Gastroesophageal sphincter (tissue), 4 donors: ENCODE measurements at places on chromosomes 3 and 15.
A peak's percentile ranks its signal among the peaks of the same experiment; 100 is the strongest.

DNA sequence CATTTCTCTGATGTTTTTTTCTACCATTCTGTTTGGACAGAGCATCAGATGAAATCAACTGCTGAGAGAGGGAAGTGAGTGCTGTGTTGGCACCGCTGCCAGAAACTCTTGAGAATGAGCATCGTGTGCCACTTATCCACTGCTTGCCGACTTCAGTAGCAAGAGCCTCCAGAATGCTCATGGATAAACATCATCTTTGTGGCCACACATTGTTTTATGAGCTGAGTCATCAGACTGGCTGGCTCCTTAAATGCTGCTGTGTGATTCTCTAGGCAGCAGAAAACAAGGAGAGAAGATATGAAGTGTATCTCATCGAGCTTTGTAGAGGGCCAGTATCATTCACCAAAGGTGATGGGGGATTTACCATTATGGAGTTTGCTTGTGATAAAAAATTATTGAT lies 3.4 kb upstream of the DOCK3 start:
- H3K27ac ChIP-seq: no peak overlapping the region
- no peaks in the 10 kb centered on the region for H3K36me3 ChIP-seq
- H3K4me3 ChIP-seq: no peak overlapping the region
- H3K4me1 ChIP-seq: peaks cover 20% of the 10 kb centered on the region

DNA sequence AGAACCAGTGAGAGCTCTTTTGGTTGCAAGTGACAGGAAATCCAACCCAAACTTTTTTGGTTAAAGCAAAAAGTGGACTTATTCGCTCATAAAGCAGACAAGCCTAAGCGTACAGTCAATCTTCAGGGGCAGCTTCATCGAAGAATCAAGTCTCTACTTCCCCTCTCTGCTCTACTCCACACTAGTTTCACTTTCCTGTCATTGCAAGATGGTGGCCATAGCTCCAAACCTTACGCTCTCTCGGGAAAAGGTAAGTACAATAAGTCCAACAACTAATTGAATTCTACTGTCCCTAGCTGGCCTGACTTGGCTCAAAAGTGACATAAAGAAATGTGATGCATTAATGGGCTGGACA lies 24.9 kb upstream of the ZNF710 start:
- H3K36me3 ChIP-seq: no peaks in the 10 kb centered on the region
- no peak for ATAC-seq
- H3K27me3 ChIP-seq: no peaks in the 10 kb centered on the region
- no peaks in the 10 kb centered on the region for H3K4me1 ChIP-seq

DNA sequence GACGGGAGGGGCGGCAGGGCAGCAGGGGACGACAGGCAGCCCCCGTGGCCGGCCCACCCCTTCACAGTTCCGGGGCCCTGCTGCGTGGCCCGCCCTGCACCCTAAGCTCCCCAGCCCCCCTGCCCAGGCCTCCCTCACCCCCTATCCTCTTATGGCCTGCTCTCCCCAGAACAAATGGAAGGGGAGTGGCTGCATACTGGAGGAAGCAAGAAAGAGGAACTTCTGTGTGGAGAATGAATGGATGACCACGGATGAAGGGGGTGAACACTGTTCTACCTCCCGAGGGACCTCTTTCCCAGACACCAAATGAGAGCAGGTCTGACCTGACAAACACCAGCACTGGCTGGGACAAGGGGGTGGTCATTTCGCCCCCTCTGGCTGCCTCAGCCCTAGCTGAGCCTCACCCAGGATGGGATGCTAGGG lies 25.0 kb downstream of the SEC61A1 start:
- no peaks in the 10 kb centered on the region for H3K36me3 ChIP-seq
- H3K27me3 ChIP-seq: no peaks in the 10 kb centered on the region
- no peak for ATAC-seq
- peaks cover 12% of the 10 kb centered on the region for H3K4me1 ChIP-seq
- H3K27ac ChIP-seq: peak overlapping the region; percentile 28
- peak overlapping the region; percentile 58 for H3K4me3 ChIP-seq

GRCh38 chr3:18634461-18634860 lies 209.3 kb upstream of the SATB1 start:
- no peak for ATAC-seq
- no peak overlapping the region for H3K4me3 ChIP-seq
- no peak overlapping the region for H3K27ac ChIP-seq
- H3K4me1 ChIP-seq: no peaks in the 10 kb centered on the region

DNA sequence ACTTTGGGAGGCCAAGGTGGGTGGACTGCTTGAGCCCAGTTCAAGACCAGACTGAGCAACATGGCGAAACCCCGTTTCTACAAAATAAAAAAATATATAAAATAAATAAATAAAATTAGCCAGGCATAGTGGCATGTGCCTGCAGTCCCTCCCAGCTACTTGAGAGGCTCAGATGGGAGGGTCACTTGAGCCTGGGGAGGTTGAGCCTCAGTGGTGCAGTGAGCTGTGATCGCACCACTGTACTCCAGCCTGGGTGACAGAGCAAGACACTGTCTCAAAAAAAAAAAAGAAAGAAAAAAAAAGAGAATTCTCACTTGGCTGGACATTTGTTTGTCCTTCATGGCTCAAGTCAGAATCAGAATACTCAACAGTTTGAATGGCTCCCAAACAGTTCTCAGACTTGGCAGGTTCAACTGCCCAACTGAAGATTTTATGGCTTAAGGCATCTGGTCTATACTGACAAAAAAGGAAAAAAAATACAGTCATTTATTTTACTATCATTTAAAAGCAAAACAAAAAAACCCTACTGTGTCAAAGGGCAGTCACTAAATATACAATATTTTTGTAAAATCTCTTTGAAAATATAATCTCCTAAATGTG lies 106.6 kb downstream of the FBXL22 start:
- no peaks in the 10 kb centered on the region for H3K36me3 ChIP-seq
- H3K4me3 ChIP-seq: no peak overlapping the region
- H3K4me1 ChIP-seq: peaks cover 20% of the 10 kb centered on the region
- H3K27ac ChIP-seq: no peak overlapping the region

DNA sequence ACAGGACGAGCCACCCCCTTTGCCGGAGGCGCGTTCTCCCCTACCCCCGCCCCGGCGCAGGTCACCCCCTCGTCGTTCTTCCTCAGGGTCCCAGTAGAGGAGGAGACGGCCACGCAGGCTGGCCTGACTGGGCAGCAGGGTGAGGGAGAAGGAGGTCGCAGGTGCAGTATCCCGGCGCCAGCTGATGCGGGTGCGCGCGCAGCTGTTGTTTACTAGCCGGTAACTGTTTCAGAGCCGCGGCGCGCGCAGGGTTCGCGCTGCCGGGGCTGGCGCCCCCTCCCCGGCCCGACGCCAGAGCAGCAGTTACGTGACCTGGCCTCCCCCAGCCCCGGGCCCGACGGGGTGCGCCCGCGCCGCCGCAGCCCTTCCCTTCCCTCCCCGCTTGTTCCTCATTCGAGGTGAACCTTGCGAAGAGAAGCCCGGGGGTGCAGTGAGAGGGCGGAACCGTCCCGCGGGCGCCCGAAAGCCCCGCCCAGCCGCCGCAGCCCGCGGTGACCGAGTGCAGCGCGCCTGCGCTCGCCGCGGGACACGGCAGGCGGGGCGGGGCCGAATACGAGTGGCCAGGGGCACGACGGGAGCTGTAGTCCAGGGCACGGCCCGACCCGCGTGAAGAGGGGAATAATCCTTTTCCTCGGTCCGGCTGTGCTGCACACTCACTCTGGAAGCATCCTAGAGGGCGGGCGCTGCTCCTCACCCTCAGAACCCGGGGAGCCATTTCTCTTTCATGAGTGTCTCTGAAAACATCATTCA lies at the start of gene SLC12A6:
Gene SLC12A6 (minus strand): TSS at position 225 of the 750 bp plus-strand sequence. CDS start 1,101 bp downstream, outside the sequence.
- peak within 1 kb of the TSS; percentile 85 for H3K27ac ChIP-seq
- peaks cover 68% of the 10 kb centered on the region for H3K4me1 ChIP-seq
- H3K27me3 ChIP-seq: no peaks in the 10 kb centered on the region
- H3K4me3 ChIP-seq: peak within 1 kb of the TSS; percentile 70

- peaks cover 2% of the 10 kb centered on the region for H3K4me1 ChIP-seq
- H3K27me3 ChIP-seq: no peaks in the 10 kb centered on the region
- H3K4me3 ChIP-seq: no peak overlapping the region
- H3K27ac ChIP-seq: no peak overlapping the region
- H3K36me3 ChIP-seq: no peaks in the 10 kb centered on the region
Measured at GRCh38 chr3:154023148-154023547, 98.0 kb upstream of the ARHGEF26 start.

DNA sequence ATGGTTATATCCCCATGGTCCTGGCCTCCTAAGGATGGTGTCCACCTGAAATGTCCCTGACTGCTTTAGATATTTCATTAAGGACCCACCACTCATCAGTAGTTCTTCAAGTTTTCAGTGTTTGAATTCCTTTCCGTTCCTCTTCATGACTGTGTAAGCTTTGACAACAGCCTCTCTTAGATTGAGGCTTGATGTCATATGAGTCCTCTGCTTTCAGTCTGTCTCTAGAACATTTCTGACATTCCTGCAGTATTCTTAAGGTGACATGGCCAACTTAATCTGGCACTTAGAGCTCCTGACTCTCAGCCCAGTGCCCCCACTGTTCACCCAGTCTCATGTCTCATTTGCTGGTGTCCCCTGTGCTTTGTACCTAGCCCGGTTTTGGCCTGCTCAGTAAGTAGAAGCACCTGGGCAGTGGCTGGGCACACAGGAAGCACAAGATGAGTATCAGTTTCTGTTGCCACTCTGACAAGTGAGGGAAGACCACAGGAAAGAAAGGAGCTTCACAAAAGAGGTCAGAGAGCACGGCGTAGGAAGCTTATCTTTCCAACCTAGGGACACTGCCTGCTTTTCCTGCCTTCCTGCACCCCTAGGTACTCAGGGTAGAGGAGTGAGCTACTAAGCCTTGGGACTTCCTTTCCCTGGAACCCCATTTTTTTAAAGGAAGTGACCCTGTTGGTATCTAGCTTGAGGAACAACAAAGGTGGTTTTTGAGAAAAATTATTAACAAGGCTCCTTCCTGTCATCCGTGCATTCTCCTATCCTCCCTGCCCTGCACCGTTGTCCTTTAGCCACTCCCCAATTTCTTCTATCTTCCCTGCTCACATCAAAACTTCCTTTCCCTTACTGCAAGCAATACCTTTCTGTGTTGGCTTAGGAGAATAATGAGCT lies 103.1 kb downstream of the KLHL25 start:
- H3K27me3 ChIP-seq: no peaks in the 10 kb centered on the region
- peaks cover 26% of the 10 kb centered on the region for H3K4me1 ChIP-seq
- peaks cover 59% of the 10 kb centered on the region for H3K36me3 ChIP-seq
- no peak overlapping the region for H3K4me3 ChIP-seq
- ATAC-seq: no peak

- H3K4me1 ChIP-seq: no peaks in the 10 kb centered on the region
- H3K27me3 ChIP-seq: no peaks in the 10 kb centered on the region
- ATAC-seq: no peak
Measured at GRCh38 chr3:171352387-171352935, 107.7 kb downstream of the TNIK start.

DNA sequence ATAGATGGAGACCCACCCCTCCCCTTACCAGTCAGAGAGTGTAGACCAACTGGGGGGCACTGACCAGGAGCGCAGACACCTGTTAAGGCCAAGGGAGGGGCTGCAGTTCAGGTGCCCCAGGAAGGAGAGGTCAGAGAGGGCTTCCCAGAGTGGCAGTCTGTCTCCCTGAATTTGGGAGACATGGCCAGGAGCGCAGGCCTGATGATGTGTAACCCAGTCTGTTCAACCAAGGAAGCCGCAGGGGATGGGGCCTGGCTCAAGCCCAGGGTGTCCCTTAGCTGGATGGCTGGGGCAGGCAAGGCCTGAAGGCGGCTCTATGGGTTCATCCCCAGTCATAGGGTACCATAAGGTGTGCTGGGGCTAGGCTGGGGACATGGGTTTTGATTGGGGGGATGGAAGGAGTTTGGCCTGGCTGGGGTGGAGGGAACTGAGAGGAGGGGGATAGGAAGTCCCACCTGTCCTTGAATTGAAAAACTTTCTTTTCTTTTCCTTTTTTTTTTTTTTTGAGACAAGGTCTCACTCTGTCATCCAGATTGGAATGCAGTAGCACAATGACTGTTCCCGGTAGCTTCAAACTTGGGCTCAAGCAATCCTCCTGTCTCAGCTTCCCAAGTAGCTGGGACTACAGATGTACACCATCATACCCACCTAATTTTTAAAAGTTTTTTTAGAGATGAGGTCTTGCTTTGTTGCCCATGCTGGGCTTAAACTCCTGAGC lies 75.7 kb downstream of the SMAD6 start:
- no peak overlapping the region for H3K27ac ChIP-seq
- peaks cover 8% of the 10 kb centered on the region for H3K36me3 ChIP-seq
- peaks cover 22% of the 10 kb centered on the region for H3K4me1 ChIP-seq
- ATAC-seq: no peak

GRCh38 chr3:157441102-157441624 lies 4.5 kb downstream of the PTX3 start:
- H3K27ac ChIP-seq: no peak overlapping the region
- no peaks in the 10 kb centered on the region for H3K36me3 ChIP-seq
- ATAC-seq: no peak
- H3K4me1 ChIP-seq: peaks cover 30% of the 10 kb centered on the region

- no peak overlapping the region for H3K4me3 ChIP-seq
- H3K4me1 ChIP-seq: no peaks in the 10 kb centered on the region
- no peaks in the 10 kb centered on the region for H3K36me3 ChIP-seq
- no peak overlapping the region for H3K27ac ChIP-seq
- peak; percentile 9 for ATAC-seq
Measured at GRCh38 chr3:52183786-52184445, 14.0 kb upstream of the ALAS1 start.

- no peaks in the 10 kb centered on the region for H3K4me1 ChIP-seq
- no peaks in the 10 kb centered on the region for H3K36me3 ChIP-seq
- peaks cover 83% of the 10 kb centered on the region for H3K27me3 ChIP-seq
Measured at GRCh38 chr3:195760345-195761122, 39.8 kb downstream of the MUC20 start.

DNA sequence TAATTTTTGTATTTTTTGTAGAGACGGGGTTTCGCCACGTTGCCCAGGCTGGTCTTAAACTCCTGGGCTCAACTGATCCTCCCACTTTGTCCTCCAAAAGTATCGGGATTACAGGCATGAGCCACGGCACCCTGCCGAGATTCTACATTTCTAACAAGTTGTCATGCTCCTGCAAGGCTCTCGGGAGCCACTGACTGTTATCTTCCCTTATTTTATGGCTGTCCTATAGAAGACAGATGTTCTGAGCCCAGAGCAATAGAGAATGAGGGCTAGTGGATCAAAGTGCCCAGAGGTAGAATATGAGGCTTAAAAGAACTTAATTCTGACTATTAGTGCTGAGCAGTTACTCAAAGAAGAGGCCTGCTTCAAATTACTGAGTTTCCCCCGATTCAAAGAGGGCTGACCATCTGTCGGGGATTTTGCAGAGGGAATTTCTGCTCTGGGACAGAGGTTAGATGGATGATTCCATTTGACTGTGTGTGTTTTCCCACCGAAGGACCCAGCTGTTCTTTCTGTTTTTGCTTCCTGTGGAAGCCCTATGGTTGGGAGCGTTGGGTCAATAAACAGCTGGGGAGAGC lies 39.5 kb downstream of the ITPR1 start:
- H3K4me1 ChIP-seq: peaks cover 12% of the 10 kb centered on the region
- H3K36me3 ChIP-seq: no peaks in the 10 kb centered on the region
- no peaks in the 10 kb centered on the region for H3K27me3 ChIP-seq
